MV-4-11 (cell line): ENCODE measurements at places on chromosomes 1 and 21.

GRCh38 chr1:193417945-193418744 lies 231.7 kb upstream of the B3GALT2 start:
- no peak for DNase-seq

DNA sequence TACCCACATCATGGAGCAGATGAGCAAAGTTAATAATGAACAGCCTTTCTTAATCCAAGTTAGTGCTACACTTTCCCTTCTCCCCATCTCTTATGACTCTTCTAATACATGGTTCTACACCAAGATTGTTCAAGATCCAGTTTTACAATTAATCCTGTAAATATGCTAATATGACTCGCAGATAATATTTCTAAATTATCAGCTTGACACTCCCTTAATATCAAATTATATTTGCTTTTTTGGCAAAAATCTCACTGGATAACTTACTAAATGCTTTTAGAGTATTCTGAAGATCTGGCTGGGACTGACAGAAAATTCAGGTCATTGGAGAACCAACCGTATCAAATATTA lies 24.4 kb upstream of the CR1L start:
- DNase-seq: no peak

GRCh38 chr1:92483610-92484471 lies 2.9 kb downstream of the GFI1 start:
- peak; percentile 83 for DNase-seq

- no peak for DNase-seq
These were observed 299.3 kb upstream of the VAMP3 start for GRCh38 chr1:7471836-7472235.

DNA sequence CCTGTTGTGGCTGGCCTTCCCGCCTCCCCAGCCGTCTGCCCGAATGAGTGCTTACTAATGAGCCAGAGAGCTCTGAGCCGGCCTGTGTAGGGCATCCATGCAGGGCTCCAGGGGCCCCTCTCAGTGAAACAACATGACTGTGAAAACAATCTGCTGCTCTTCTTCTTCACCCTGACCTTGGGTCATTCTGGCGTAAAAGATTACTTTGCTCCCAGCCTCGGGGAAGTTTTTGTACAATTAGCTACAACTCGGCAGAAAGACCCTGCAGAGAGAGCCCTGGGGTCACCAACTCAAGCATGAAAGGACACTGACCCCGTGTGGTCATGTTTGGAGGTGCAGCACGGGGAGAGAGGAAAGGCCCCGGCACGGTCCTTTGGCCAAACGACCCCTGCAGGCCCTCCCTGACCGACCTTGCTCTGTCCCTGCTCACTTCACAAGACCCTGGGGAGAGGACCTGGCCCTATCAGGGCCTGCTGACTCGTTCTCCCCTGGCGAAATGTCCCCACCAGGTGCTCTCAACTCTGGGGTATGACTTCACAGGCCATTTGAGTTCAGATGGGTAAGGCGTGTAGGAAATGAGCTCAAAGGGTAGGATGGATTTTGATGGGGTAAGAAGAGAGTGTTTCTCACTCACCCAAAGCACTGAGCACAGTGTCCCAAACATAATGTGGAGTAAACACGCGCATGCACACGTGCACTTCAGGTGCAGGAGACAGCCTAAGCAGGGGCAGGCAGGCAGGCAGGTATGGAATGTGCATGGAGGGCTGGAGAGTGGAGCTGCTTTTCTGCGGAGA lies 22.9 kb upstream of the FAM20B start:
- peak; percentile 33 for DNase-seq
